ENCODE measurements at places on chromosomes 3 and 15.

DNA sequence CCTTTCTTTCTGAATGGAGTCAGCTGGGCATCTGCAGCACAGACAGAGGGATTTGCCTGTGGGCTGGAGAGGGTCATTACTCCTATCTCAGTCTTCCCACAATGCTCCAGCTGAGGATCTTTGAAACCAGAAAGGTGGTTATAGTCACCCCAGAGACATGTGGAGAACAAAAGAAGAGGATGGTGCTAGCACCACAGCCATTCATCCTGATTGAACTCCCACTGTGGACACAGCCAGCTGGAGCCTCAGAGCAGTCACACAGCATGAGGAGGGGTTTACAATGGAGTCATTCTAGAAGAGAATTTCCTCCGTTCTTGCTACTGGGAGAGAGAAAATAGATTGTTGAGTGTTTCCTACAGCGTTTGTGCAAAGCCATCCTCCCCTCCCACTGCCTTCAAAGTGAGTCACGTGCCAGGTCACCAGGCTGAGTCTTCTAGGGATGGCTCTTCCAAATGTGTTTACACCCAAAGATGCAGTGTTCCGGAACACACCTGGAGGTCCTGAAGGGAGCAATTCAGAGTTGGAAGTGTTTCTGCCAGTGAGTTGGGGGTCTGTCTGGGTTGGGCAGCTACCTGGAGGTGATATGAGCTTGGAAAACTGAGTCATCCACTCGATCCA is 18.9 kb upstream of the GREM1 start:
- no peak for DNase-seq

DNA sequence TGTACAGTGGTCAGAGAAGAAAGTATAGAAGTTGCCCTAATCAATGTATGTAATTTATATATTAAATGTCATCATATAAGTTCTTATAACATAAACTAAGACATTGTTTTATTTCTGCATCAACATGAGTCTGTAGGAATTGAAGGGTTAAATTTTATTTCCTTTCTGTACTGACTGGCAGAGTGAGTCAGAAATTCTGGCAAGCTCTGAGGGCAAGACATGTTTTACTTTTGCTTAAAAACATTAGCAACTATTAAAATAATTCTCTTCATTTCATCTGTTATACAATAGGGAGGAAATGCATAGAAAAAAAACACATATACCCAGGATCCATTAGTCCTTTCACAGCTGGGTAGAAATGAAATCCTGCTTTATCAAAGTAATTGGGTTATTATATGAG is 171.4 kb upstream of the ALCAM start:
- no peak for DNase-seq

DNA sequence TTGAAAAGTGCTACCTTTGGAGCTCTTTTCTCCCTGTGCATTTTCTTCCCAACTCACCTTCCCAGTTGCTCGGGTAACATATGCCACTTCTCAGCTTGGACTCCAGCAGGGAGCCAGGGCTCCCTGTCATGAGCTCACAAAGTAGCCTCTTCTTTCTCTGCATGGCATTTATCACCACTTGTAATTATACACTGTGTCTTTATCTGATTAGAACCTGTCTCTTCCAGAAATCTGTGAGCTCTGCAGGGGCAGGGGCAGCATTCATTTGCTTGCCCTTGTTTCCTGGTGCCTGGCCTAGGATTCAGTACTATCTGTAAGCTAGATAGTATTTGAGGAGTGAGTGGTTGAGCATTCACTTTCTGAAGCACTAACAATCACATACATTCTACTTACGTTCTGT is 100.9 kb downstream of the CLSTN2 start:
- DNase-seq: no peak

DNA sequence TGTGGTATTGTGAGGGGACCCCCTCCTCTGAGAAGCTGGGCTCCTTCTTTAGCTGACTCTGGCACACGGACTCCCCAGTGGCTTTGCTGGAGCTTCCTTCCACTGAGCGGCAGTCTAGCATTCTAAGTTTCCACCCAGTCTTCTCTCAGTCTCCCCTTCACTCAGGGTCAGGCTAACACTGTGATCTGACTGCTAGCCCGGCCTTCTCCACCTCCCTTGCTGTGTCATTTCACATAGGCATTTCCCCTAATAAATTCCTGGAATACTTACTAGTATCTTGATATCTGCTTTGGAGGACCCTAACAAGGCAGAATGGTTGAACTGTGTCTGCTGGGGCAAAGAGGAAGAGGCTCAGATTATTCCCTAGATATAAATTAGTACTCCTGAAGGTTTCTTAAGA is 106.2 kb upstream of the THBS1 start:
- no peak for DNase-seq
